ENCODE measurements at places on chromosomes 12 and 14.

- DNase-seq = no peak
These were observed 24.4 kb downstream of the NEUROD4 start for GRCh38 chr12:55044135-55044534.

- DNase-seq = no peak
These were observed 10.9 kb downstream of the KMT2D start for GRCh38 chr12:49049566-49050224.

- no peak for DNase-seq
These were observed 36.8 kb downstream of the DEGS2 start for GRCh38 chr14:100122481-100123223.

DNA sequence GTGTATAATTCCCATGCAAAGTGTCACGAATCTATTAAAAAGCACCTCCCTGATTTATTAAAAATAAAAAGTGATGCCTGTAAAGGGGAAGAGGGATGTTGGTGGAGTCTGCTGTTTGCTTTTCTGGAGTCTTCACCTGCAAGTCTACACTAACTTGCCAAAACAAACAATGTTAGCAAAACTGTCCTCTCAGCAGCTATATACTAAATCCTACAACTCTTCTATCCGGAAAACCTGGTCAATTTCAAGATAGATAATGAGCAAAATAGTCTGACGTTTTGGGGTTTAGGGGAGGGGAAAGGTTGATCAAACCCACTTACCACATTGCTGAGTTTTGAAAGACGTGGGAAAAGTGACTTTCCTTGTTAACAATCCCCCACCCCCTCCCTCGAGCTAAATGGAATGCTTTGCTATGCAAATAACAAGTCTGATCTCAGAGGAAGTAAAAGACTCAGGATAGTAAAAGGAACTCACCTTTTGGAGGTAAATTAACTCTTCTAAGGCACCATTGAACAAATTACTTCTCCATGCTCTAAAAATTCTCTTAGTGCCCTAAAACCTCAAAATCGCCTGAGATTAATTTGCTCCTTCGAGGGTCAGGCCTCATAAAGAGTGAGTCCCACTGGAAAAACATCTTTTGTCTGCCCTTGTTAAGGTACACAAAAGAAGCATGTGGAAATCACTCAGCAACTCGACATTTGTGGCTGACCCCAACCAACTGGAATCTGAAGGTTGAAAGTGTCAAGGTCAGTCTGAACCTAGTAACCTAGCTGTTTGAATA is 13.5 kb downstream of the BMP4 start:
- no peak for DNase-seq

DNA sequence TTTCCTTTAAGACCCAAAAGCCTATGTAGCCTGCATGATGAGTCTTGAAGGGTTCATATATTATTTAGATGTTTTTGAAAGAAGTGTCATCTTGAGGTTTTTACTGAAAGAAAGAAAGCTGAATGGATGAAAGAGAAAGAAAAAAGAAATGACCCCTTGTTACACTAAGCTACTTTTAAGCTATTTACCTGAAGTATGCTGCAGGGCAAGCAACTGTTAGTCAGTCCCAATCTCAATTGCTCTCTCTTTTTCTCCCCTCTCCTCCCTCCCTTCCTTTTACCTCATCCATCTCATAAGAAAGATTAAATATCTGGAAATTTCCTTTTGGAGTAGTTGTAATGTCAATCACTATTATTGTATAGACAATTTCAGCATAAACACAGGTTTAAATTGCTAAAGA is 512.4 kb downstream of the TMTC2 start:
- no peak for DNase-seq

GRCh38 chr12:7155471-7156034 is 25.4 kb downstream of the CLSTN3 start:
- DNase-seq = no peak

Measured in NCI-H524 treated with DMSO at 0.1 percent for 48 hours (cell line).